ENCODE measurements at places on chromosomes 16 and 17.

- DNase-seq = no peak
Observed at GRCh38 chr16:11844499-11844898, 6.8 kb downstream of the RSL1D1 start.

GRCh38 chr17:8048736-8049135 lies 9.9 kb downstream of the ALOX15B start:
- no peak for DNase-seq

GRCh38 chr16:85528528-85529387 lies 84.4 kb upstream of the GSE1 start:
- no peak for DNase-seq

GRCh38 chr16:49111351-49111750 lies 170.3 kb downstream of the CBLN1 start:
- DNase-seq = no peak

GRCh38 chr17:69733171-69734012 lies 318.9 kb downstream of the MAP2K6 start:
- DNase-seq = peak; percentile 74

GRCh38 chr17:50428831-50429424 lies 2.9 kb downstream of the ACSF2 start:
- no peak for DNase-seq

DNA sequence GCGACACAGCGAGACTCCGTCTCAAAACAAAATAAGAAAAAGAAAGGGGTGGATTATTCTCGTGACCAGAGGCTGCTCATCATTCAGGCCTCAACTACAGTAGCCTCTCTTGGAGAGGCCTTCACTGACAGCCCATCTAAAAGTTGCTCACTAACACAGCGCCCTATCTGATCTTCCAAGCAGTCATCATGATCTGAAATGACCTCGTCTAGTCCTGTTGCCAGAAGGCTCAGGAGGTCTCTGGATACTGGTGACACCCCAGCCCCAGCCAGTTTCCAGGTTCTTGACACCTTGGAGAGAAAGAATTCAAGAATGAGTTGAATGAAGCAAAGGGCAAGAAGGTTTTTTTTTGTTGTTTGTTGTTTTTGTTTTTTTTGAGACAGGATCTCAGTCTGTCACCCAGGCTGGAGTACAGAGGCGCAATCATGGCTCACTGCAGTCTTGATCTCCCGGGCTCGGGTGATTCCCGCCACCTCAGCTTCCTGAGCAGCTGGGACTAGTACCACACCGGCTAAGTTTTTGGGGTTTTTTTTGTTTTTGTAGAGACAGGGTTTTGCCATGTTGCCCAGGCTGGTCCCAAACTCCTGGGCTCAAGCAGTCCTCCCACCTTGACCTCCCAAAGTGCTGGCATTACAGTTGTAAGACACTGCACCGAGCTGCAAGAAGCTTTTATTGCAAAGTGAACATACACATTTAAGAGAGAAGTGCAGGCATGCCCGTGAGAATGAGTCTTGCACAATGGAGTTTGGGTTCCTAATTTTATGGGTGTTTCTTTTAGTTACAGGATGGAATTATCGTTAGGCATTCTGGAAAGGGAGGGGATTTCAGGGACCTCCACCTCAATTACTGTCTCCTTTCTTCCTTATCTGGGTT lies 2.7 kb upstream of the ZC3H7A start:
- DNase-seq = no peak

- DNase-seq = peak; percentile 16
Observed at GRCh38 chr17:79005063-79005861, 4.3 kb downstream of the CANT1 start.

DNA sequence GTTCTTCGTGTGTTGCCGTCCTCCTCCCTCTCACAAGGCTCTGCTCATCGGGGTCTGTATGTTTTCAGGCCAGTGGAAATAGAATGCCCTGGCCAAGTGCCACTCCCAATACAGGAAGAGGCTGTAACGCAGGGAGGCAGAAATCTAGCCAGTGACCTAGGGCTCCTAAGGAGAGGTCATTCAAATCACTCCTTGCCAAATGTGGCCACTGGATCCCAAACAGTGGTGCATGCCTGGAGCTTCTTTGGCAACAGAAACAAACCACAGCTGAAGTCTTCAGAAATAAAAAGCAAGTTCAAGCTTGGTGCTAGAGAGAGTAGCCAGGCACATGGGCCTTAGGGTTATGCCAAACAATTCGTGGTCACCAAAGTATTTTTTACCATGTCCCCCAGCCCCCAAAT lies 66.1 kb downstream of the SMG6 start:
- DNase-seq = no peak

DNA sequence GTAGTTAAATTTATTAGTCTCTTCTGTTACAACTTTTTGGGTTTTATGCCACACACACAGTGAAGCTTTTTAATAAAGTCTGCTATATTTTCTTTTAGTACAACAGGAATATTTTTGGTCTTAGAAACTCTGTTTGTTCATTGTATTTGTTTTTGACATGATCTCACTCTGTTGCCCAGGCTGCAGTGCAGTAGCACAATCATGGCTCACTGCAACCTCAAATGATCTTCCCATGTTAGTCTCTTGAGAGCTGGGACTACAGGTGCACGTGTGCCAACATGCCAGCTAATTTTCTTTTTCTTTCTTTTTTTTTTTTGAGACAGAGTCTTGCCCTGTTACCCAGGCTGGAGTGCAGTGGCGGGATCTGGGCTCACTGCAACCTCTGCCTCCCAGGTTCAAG lies 27.1 kb downstream of the PPM1D start:
- no peak for DNase-seq

DNA sequence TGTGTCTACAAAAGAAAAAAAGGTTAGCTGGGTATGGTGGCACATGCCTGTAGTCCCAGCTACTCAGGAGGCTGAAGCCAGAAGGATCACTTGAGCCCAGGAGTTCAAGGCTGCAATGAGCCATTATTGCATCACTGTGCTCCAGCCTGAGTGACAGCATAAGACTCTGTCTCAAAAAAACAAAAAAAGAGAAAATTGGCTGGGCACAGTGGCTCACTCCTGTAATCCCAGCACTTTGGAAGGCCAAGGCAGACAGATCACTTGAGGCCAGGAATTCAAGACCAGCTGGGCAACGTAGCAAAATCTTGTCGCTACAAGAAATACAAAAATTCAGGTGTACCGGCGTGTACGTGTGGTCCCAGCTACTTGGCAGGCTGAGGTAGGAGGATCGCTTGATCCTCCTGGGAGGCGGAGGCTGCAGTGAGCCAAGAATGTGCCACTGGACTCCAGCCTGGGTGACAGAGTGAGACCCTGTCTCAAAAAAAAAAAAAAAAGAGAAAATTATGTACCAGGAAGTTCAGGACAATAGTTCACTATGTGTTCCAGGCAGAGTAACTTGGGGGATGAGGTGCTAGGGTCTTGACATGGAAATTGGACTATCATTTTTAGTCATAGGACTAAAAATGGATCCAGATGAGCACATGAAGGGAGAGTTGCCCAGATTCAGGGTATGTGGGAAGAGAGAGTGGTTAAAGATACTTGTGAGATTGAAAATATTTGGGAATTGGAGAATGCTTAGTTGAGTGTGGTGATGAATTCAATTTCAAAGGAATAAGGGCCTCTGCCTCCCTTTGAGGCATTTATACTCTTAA lies 11.0 kb downstream of the ALDH3A2 start:
- DNase-seq = no peak

GRCh38 chr17:61002316-61002736 lies 324.7 kb downstream of the BCAS3 start:
- DNase-seq = peak; percentile 18

- no peak for DNase-seq
Observed at GRCh38 chr16:63712725-63713124, 1409.1 kb downstream of the CDH11 start.

- no peak for DNase-seq
Observed at GRCh38 chr16:78639775-78640174, 540.3 kb downstream of the WWOX start.

DNA sequence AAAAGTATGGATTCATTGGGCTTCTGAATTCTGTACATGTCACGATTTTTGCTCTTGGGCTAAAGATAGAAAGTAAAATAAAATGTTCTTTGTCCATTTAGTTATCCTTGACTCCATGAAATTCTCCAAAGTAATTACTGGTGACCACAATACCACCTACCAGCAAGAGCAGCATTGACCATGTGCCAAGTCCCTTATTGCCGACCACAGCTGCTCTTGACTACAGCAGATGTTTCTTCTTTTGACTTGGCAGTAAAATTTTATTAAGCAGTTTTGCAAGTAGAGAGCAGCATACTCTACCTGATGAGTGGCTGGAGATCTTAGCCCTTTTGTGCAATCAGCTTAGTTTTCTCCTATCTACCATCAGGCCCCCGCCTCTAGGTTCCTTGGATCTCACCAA lies 152.2 kb upstream of the TBX2 start:
- peak; percentile 98 for DNase-seq

DNA sequence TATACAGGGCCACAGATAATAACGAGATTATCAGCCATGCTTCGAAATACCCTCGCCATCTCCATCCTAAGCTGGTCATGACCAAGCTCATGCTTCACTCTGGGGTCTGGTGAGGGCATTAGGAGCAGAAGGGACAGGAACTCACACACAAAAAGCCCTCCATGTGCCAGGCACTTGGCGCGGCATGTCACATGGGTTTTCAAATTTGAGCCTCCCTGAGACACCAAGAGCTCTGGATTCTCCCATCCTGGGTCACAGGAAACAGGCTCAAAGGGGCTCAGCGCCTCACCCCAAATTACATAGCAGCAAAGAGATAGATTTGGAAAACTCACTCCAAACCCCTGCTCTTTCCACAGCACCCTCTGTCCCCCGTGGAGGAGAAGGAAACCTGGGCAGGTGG lies 239.5 kb downstream of the GSG1L start:
- DNase-seq = no peak

DNA sequence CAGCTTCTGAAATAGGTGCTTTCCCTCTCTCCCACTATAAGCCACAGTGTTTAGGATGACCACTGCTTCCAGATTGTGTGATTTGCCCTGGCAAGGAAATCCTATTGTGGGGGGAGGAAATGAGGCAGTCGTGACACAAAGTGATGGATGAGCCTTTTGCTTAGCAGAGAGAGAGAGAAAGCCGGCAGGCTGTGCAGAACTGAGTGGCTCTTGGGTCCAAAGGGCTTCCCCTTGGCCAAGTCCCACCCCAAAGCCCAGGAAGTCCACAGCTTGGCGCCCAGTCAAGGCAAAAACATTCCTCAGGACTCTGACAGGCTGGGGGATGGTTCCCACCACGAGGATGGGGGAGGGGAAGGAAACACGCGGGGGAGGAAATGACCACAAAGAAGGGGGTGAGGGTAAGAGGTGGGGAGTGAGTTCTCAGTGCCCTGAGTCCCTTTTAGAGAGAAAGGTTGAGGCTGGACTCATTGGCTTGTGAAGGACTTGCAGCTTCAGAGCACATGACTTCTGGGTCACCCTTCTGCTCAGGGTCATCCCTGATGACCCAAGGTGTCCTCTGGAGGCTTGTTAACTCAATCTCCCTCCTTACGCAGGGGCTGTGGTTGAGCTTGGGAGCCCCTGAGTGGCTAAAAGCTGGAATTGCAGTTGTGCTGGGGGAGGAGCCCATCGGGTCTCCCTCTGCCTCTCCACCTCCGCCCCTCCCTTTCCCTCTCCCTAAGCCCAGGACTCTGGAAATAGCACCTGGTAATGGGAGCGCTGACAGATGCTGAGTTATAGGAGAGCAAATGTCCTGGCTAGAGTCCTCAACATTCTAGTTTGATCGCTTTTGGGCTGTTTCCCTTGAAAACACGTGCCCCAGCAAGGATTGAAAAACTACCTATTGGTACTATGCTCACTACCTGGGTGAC lies 10.3 kb upstream of the MSL1 start:
- DNase-seq = peak; percentile 93

DNA sequence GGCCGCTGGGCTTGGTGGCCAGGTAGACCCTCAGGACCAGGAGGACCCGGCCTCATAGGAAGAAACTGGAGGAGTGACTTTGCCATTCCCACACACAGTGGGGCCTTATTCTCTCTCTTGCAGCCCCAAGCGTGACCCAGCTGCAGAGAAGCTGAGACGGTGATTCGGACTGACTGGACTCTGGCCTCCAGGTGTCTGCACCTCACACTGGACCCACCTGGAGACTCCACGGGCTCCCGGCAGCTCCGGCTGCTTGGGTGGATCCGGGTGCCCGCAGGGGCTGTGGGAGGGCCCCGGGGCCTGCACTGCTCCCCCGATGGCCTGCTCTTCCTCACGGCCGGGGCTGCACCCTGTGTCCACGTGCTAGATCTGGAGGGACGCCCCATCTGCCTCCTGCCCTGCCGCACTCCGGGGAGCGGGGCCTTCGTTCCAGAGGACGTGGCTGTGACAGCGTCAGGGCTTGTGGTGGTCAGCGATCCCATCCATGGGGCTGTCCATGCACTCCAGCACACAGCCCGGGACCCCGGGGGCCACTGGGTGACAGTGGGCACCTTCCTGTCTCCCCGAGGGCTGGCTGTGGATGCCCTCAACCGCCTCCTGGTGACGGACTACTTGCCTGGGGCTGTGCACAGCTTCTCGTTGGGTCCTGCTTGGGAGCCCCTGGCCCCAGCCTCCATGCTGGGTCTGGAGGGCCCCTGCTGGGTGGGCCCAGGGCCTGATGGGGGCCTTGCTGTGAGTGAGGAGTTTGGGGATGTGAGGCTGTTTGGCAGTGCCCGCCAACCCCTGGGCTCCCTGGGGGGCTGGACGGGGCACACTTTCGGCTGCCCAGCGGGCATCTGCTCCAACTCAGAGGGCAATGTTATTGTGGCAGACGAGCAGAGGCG lies 810 bp downstream of the NHLRC4 start:
- no peak for DNase-seq

GRCh38 chr16:71627731-71628181 lies 1.8 kb downstream of the MARVELD3 start:
- DNase-seq = peak; percentile 72

DNA sequence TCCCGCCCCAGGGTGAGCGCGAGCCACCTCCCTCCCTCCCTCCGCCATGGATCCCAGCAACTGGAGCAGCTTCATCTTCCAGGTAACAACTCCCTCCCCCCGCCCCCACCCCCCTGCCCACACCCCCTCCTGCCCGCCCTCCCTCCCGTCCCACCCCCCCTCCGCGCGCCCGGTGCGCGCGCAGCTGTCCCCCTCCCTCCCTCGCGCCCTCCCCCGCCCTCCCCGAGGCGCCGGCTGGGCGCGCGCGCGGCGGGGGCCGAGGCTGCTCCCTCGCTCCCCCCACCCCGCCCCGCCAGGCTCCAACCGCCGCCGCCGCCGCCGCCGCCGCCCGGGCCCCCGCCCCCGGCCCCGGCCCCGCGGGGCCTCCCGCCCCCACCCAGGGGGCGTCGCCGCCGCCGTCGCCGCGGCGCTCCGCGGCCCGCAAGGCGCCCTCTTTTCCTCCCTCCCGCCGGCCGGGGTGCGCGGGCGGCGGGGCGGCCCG lies at the start of gene MAZ:
Gene MAZ (plus strand): TSS at position 431 of the 481 bp plus-strand sequence. CDS start 173 bp downstream, outside the sequence.
- DNase-seq = no peak
